ENCODE measurements at places on chromosomes 7 and 10.
A peak's percentile ranks its signal among the peaks of the same experiment; 100 is the strongest.

DNA sequence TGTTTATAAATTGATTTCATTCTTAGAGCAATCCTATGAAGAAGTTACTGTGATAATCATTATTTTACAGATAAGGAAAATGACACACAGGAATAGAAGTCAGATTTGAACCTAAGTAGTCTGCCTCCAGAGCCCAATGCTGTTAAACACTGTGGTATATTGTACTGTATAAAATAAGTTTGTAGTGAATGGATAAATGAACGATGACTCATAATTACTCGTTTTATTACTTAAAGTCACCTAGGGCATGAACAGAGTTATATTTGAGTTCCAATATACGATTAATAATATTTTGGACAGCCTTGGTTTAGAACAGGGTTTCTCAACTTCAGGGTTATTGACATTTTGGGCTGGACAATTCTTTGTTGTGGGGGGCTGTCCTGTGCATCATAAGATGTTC, 7.8 kb upstream of the BTRC start:
- no peak for DNase-seq

DNA sequence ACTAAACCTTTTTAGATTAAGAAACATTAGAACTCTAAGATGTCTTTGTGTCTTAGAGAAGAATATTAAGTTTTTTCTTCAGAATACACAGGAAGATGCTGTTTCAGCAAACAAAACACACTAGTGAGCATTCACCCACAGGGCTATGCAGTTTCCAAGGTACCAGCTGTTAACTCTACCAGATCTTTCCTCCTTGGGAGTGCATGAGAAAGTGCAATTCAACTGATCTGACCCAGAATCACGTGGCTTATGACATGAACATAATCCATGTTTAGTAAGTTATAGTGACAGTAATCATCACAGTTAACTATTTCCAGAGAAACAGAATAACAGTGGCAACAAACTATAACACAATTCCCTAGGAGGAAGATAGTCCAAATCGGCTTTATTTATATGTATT, 270.7 kb downstream of the CACNA2D1 start:
- DNase-seq, result no peak

- DNase-seq, result no peak
These were observed 136.8 kb downstream of the DIP2C start for GRCh38 chr10:552679-553078.

- DNase-seq, result no peak
These were observed 27.3 kb downstream of the DENND11 start for GRCh38 chr7:141674702-141675101.

DNA sequence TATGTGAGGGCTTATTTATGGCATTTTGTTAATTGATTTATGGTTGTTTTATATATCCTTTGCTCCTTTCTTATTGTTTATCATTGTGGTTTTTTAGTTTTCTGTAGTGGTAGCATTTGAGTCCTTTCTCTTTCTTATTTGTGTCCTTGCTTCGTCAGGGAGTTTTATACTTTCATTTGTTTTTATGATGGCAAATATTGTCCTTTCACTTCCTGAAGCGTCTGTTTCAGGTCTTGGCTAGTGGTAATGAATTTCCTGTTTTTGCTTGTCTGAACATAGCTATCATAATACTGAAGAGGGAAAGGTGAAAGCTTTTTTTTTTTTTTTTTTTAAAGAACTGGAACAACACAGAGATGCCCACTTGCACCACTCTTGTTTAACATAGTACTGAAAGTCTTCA, 228.2 kb downstream of the ATRNL1 start:
- no peak for DNase-seq

GRCh38 chr7:140594131-140594691, 46.4 kb downstream of the DENND2A start:
- no peak for DNase-seq

- no peak for DNase-seq
These were observed 114.2 kb downstream of the SFMBT2 start for GRCh38 chr10:7296648-7297047.

GRCh38 chr10:96441322-96441885, 72.3 kb downstream of the TLL2 start:
- DNase-seq, result no peak

GRCh38 chr10:21497177-21497807, 28.2 kb downstream of the SKIDA1 start:
- peak; percentile 93 for DNase-seq

DNA sequence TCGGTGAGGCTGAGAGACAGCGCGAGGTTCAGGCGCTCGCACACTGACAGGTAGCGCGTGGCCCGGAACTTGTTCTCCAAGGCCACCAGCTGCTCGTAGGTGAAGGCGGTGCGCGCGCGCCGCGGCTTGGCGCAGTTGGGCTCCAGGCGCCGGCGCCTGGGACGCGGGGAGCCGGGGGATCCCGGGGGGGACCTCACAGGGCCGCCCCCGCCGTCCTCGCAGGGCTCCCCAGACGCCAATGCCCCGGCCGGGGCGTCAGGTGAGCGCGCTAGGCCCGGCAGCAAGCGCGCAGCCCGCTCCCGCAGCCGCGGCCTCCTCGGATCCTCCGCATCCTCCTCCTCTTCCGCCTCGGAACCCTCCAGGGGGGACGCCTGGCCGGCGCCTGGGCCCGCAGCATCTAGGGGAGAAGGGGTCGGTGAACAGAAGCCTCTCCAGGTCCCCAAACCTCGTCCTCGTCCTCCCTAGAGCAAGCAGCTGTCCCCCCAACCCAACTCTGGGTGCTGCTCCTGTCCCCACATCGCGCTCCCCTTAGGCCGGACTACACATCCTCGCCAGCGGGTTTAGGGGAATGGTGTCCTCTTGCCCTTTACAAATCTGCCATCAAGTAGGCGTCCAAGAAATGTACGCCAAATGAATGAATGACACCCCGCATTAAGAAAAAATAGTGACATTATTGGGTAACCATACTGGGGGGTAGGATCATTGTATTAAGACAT, 1.9 kb downstream of the NKX1-2 start:
- peak; percentile 20 for DNase-seq

GRCh38 chr7:1152492-1152891, 7.5 kb downstream of the ZFAND2A start:
- DNase-seq, result no peak

DNA sequence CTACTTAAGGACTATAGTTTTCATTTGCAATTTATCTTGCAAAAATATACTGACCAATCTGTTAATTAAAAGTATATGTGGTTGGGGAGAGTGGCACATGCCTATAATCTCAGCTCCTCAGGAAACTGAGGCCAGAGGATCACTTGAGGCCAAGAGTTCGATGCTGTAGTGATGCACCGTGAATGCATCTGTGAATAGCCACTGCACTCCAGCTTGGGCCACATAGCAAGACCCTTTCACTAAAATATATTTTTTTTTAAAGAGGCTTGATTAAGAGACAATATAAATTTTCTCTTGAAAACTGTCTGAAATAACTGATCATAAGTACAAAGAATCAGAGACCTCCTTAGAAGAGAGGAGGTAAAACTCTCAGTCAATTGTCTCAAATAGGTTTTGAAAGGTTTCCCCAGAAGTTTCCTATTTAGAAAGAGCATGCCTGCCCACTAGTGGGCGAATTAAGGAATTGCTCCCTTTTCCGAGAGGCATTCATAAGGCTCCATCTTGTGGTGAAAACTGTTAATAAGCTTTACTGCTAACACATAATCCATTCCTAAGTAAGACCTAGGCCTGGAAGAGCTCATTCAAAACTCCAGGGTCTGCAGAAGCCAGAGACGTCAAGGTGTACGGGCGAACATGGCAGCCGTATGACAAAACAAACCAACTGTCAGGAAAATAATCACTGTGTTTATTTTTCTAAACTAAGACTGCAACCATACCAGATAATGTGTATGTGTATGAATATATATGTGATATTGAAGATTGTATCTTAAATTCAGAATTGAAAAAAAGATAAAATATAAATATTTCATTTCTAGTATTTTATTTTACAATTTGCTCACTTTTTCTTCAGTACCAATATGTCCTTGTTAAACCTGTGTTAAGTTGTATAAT, 6.8 kb upstream of the TAS2R40 start:
- peak; percentile 66 for DNase-seq

GRCh38 chr7:101862280-101863220, 45.1 kb downstream of the CUX1 start:
- no peak for DNase-seq

- DNase-seq, result peak; percentile 16
These were observed 76.5 kb downstream of the JAZF1 start for GRCh38 chr7:28104041-28104541.

- DNase-seq, result no peak
These were observed 20.5 kb upstream of the CEP41 start for GRCh38 chr7:130461272-130461671.

- peak; percentile 45 for DNase-seq
These were observed 59.8 kb upstream of the ZNRF2 start for GRCh38 chr7:30224511-30225062.

DNA sequence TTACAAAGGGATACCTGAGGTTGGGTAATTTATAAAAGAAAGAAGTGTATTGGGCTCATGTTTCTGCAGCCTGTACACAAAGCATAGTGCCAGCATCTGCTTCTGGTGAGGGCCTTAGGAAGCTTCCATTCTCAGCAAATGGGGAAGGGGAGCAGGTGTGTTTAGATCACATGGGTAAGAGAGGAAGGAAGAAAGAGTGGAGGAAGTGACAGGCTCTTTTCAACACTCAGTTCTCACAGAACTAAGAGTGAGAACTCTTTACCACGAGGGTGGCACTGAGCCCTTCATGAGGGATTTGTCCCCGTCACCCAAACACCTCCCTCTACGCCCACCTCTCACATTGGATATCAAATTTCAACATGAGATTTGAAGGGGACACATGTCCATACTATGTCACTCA, 506 bp upstream of the FAM170B start:
- no peak for DNase-seq
